ENCODE measurements at places on chromosomes 5 and 9. TPM values are rescaled to one million over a fixed set of nuclear protein-coding genes. Genes with fewer than 3 reads are reported as not detected.
A peak's percentile ranks its signal among the peaks of the same experiment; 100 is the strongest.

GRCh38 chr9:77589046-77589795 lies 58.9 kb downstream of the GNA14 start:
- no peak for DNase-seq

GRCh38 chr9:122370303-122370702 lies 521 bp upstream of the PTGS1 start:
- no peak for DNase-seq

DNA sequence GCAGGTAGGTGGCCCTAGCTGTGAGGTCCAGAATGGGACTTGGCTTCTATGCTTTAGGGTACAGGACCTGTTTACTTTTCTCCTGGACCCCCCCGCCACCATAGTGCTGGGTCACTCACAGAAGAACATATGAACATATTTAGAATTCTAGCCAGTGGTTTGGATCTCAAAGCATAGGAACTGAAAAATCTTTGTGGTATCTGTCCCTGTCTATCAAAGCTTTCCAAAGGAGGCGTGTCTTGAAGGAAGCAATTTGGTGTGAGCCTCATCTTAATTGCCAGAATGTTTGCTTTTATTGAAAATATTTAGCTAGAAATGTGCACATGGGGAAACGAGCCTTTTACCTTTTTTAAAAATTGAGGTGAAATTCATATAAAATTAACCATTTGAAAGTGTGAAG lies 6.2 kb downstream of the PHF2 start:
- no peak for DNase-seq

DNA sequence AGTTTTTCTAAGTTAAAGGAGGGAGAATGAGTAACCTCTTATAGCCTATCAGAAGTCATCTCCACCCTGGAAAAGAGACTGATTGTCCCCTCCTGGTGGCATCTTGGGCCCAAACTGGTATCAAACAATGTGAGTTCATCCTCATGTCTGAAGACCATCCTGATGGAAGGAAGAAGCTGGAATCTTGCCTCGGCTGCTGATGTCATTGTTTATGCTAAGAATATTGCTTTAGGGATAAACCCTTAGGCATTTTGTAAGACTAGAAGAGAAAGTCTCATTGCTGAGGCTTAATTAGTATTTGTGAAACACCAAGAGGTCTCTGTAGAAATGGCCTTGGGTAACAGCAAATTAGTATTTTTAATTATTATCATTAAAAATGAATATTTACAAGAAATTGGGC lies 65.7 kb upstream of the KCNN2 start:
- no peak for DNase-seq

GRCh38 chr9:123964761-123965160 lies 34.8 kb upstream of the DENND1A start:
- no peak for DNase-seq

AK8 gene
- total RNA-seq, result 0.55 TPM

DNA sequence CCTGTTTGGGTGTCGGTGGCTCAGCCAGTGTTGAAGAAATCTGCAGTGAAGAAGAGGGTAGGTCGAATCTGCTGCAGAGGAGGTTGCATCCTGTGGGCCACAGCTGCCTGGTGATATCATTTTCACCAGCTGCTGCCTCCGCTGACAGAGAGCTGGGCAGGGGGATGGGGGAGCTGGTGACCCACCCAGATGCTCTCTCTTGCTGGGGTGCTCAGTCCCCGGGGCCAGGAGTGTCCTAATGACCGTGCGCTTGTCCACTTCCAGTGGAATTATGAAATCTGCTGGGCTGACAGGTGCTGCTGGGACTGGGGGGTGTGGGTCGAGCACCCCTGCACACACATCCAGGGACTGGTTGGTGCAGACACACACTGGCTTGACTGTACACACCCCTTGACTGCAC lies 83.2 kb upstream of the IRX4 start:
- DNase-seq, result no peak

PCDHGA7 gene
- 1.7 TPM for total RNA-seq

GRCh38 chr9:89278997-89279739 lies 31.8 kb upstream of the CKS2 start:
- DNase-seq, result no peak

- no peak for DNase-seq
These were observed 78.1 kb downstream of the HSPA4 start for GRCh38 chr5:133129950-133130349.

DNA sequence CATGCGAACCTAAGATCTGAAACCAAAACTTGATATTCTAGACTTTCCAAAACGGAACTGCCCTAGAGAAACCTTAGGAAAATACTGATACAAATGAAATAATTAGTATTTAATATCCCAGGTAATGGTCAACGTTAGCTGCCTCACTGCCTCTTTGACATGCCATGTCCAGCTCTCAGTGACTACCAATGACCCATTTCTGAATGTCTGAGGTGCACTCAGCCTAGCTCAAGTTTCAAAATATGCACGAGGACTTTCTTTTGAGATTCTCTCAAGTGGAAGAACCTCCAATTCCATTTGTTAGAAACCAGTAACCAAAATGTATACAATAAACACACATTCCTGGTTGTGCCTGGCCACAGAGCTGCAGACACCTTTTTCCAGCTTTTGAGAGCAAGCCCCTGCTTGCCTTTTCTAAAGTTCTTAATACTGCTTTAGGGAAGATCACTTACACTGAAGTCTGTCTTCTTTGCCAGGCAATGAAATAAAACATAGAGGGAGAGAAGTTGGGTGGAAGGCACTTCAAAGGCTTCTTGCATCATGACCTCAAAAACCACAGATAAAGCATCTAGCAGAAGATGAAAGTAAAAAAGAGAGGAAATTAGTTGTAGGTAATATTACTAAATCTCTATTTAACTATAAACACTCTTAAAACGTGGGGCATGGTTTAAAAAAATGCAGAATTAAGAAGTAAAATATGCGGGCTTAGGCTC lies 87.9 kb downstream of the MRPS27 start:
- no peak for DNase-seq

CER1 gene
- total RNA-seq, result not detected

- DNase-seq, result no peak
These were observed 70.6 kb downstream of the ADAMTS2 start for GRCh38 chr5:179274321-179275315.

DNA sequence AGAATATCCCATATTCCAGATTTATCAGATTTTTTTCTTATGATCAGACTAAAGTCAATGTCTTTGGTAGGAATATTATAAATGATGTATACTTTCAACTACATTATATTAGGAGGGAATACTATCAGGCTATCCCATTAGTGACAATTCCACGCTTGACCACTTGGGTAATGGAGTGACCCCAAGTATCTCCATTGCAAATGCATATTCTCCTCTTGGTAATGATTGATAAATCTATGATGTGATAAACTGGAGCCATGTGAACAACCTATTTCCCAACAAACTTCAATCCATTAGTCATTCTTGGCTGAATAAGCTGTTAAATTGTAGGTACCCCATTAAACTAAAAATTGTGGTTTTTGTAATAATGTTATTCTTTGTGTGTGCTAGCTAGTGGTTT lies 12.2 kb upstream of the MPDZ start:
- no peak for DNase-seq

DNA sequence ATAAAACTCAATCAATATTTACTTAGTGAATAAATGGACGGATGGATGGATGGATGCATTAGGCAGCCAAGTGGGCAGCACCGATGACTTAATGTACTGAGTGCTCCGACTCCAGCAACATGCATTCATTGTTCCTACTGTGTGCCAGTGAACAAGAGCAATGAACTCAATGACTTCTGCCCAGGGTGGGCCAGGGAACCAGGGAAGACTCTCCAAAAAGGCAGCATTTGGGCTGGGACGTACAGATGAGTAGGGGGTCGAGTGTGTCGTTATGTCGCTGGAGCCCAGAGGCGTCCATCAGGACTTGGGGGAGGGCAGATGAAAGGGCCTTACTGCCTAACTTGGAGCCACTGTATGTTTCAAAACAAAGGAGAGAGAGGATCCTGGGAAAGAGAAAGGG lies 126.4 kb downstream of the KCNIP1 start:
- DNase-seq, result no peak

PLEKHG4B gene
- 1.2 TPM for total RNA-seq

KYAT1 gene
- total RNA-seq, result 6.2 TPM

DNA sequence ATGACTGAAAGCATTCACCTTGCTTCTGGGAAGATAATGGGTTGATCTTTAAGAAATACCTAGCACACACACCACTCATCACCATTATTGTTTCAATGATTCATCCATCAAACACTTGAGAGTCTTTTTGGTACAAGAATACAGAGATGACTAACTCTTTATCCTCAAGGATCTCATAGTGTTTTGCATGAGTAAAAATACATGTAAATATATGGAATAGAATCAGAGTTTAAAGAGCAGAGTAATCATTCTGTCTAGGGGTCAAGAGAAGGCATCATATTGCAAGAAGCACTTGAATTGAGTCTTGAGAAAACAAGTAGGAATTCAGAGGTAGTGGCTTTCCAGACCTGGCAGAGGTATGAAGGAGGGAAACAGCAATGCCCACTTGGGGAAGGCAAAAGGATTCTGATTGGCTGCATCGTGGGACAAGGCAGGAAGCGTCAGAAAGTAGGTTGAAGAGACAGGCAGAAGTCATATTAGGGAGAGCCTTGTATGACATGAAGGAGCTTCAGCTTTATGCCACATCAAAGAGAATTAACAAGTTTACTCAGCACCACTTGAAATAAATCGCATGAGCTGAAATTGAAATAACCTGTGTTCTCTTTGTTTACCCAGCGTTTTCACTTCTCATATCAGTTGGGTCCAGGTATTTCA lies 542.5 kb downstream of the TLE1 start:
- DNase-seq, result no peak

- DNase-seq, result no peak
These were observed 1203.4 kb downstream of the MAT2B start for GRCh38 chr5:164708831-164709230.

- no peak for DNase-seq
These were observed 14.4 kb upstream of the SCGB3A1 start for GRCh38 chr5:180605554-180606214.

- DNase-seq, result no peak
These were observed 153.8 kb downstream of the CEP120 start for GRCh38 chr5:123269436-123269835.

- peak; percentile 19 for DNase-seq
These were observed 115.9 kb upstream of the PHYKPL start for GRCh38 chr5:178348356-178349074.

GRCh38 chr9:36193023-36193422 lies 2.3 kb downstream of the CLTA start:
- no peak for DNase-seq

- no peak for DNase-seq
These were observed 13.4 kb downstream of the ABHD17B start for GRCh38 chr9:71897577-71897976.

TAF1L gene
- 0.03 TPM for total RNA-seq

- no peak for DNase-seq
These were observed 97.5 kb downstream of the DMXL1 start for GRCh38 chr5:119168401-119168800.

DNA sequence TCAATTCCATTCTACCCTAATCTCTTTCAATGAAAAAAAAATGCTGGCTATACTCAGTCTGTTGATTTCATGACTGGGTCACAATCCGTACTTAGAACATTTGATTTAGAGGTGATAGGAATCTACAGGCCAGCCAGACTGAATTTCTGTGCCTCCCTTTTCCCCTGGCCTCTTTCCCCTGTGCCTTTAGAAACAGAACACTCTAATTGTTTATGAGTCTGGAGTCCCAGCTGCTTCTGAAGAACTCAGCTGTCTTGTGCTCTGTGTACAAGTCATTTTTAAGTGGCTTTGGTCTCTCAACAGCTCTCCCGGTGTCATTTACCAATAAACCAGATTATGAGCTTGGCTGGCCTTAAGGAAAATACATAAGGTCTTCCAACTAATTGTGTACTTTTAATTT lies 94.1 kb upstream of the ITGA2 start:
- peak; percentile 75 for DNase-seq

DNA sequence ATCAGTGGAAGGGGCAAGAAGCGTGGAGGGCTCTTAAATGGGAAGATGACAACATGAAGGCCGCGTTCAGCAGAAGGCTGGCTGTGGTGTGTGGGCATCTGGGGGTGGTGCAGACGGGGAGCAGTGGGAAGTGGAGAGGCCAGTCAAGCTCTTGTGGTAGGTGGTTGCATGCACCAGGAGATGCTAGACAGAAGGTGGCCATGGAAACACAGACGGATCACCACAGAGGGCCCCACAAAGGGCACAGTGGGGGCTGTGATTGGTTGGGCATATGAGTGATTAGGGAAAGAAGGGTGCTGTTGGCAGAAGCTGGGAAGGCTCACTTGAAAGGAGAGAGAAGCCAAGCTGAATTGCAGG lies 14.7 kb downstream of the MTMR12 start:
- no peak for DNase-seq

CTSL gene
- 565 TPM for total RNA-seq

- no peak for DNase-seq
These were observed 260.0 kb downstream of the AUH start for GRCh38 chr9:91101611-91102168.

- no peak for DNase-seq
These were observed 12.7 kb downstream of the MATR3 start for GRCh38 chr5:139306197-139306596.

SET gene
- 294 TPM for total RNA-seq

- no peak for DNase-seq
These were observed 21.3 kb downstream of the CYSTM1 start for GRCh38 chr5:140196115-140196814.

PTAR1 gene
- total RNA-seq, result 53.5 TPM

DNA sequence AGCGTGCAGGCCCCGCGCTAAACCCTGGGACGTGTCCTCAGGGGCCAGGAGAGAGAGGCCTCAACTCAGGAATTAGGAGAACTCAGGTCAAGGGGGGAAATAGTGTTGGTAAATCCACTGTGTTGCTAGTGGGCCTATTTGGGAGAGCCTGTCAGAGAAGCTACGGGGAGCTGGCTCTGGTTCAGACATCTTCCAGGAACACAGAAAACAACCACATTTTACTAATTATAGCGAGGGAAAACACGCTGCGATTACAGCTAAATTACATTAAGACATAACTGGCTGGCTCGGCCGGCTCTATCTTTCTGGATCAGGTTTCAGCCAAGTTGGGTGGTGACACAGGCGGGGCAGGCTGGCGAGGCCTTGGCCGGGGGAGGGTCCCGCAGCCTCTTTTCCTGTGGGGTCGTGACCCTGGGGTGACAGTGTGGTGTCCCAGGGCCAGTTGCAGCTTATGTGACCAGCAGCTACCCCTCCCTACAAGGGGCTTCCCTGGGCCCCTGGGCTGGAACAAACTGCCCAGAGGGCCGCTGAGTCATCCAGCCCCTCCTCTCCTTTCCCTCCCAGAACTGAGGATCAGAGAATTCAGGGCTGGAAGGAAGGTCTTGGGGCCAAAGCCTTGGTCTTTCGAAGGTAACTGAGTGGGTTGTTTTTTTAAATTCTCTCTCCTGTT lies 75.1 kb downstream of the FGF18 start:
- peak; percentile 64 for DNase-seq

GRCh38 chr9:108476574-108476973 lies 379.2 kb downstream of the ACTL7B start:
- DNase-seq, result no peak

GAPT gene
- 2.6 TPM for total RNA-seq

FAM193B gene
- 64.3 TPM for total RNA-seq

DNA sequence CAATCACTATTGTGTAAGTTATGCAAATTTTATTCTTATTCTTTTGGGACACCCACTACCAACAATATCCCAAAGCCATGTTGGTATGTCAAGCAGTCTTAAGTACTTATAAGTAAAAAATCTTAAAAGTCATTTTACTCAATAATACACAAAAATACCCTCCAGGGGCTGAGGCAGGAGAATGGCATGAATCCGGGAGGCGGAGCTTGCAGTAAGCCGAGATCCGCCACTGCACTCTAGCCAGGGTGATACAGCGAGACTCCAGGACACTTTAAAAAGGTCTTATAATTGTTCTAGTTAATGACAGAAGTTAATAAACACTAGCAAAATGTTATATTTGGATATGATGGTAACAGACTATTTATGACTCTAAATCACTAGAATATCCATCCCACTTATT lies 16.8 kb downstream of the CLINT1 start:
- DNase-seq, result no peak

FOXD4L6 gene
- 0.26 TPM for total RNA-seq

All from left lung (tissue), 14 donors.